Stimulated activated CD4-positive, alpha-beta T cell treated with anti-CD3 and anti-CD28 coated beads, Interleukin-1b, Interleukin-23, amount 100 ng/mL, for 48 hours (primary cell): ENCODE measurements at places on chromosomes 2 and 18.
A peak's percentile ranks its signal among the peaks of the same experiment; 100 is the strongest.

DNA sequence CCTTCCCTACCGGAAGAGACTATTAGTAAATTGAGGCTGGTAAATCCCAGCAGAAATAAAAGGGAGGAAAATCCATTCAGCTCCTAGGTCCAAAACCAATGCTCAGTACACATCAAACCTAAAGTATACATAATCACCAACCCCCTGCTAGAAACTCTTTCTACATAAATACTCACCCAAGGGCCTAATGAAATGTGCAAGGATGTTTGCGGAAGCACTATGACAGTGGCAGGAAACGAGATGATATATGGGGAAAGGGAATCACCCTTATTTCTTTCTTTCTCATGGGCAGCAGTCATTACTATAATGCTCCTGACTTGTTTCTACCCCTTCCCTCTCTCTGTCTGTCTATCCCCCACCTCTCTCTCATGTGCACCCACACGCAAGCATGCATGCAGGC is 1.3 kb upstream of the SCTR start:
- no peak for DNase-seq

- DNase-seq = peak; percentile 14
Measured at GRCh38 chr2:6864923-6865345, 773 bp downstream of the CMPK2 start.

DNA sequence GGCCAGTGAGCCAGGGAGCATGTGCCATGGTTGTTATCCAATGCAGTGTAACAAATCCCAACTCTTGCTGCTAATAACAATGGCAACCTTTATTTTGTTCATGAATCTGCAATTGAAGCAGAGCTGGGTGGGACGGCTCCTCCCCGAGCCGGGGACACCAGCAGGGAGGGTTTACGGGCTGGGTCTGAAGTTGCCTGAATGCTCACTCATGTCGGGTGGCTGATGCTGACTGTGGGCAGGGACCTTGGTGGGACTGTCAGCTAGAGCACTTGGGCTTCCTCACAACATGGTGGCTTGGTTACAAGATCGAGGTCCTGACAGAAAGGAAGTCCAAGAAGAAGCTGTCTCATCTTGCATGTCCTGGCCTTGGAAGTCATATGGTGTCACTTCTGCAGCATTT is 264.5 kb downstream of the NDUFA10 start:
- no peak for DNase-seq

DNA sequence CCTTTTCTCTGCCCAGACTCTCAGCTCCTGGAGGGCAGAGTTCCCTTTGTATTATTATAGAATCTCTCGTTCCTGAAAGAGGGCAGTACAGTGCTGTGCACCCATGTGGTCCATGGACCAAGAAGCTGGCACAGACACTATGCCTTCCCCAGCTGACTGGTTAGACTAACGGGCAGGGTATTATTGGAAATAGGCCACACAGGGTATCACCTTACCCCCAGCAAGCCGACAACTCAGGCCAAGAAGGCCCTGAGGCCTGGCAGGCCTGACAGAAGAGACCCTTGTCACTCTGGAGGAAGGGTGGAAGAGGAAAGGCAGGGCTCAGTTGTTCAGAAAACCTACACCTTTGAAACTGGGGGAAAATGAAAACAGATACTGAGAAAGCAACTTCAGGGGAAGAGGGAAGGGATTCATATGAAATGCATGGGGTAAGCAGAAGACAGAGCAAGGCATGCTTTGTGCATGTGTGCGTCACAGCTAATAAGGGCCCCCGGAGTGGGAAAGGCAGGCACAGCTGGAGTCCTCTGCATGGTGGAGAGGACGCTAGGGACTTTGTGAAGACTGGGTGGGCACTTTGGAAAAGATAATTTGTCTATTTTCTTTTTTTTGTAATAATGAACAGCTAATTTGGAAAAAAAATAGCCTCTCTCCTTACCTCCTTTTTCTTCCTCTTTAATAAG is 476.8 kb upstream of the CELF4 start:
- no peak for DNase-seq

DNA sequence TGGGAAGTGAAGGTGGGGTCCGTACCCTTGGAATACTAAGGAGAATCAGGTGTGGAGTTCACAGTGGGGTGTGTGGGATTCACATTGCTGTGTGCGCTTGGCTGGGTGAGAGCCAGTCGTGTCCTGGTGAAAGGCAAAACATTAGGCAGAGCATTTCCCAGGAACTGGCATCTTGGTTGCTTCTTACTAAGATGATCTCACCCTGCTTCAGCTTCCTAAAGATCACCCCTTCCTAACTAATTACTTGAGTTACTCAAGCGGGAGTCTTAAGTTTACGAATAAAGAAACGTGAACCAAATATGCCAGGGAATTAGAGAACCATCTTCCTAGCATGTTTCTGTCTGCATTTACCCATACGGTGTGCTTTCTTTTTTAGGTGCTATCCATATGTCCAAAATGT is 122.9 kb downstream of the NCK2 start:
- no peak for DNase-seq

DNA sequence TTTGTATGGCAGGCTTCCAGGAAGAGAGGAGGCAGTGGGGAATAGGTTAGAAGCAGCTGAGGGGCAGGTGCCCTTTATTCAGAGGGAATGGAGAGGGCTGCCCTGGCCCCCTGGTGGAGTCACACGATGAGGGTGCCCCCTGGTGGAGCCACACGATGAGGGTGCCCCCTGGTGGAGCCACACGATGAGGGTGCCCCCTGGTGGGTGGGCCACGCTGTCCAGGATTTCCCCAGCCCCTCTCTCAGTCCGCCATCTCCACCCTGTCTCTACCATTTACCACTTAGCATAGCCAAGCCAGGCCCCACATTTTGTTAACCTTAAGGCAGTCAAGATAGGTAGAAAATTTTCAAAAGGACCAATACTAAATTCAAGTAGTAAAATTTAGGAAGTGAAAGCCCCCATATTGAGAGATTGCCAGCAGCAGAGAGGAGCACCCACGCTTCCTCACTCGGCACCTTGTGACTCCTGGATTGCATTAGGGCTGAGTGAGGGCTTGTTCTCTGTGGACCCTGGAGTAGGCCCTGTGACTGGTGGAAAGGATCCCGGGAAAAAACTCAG is 10.4 kb upstream of the FAM228A start:
- DNase-seq = peak; percentile 32

GRCh38 chr2:74148457-74149246 is 940 bp upstream of the BOLA3 start:
- no peak for DNase-seq

DNA sequence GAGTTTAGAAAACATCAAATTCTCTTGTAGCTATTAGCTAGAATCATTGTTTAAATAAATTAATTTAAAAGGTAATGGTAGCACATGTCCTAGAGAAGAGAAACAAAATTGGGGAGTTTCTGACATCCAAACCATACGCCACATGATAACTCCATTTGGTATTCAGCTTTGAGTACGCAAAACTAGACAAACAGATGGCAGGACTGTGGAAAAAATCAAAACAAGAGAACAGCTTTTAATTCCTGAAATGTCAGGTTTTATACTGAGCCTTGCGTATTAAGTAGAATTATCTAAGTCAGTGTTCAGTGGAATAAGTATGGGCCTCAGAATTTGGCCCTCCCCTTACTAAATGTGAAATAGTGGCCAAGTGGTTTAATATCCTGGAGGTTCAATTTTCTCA is 82.4 kb upstream of the PDE1A start:
- DNase-seq = no peak

DNA sequence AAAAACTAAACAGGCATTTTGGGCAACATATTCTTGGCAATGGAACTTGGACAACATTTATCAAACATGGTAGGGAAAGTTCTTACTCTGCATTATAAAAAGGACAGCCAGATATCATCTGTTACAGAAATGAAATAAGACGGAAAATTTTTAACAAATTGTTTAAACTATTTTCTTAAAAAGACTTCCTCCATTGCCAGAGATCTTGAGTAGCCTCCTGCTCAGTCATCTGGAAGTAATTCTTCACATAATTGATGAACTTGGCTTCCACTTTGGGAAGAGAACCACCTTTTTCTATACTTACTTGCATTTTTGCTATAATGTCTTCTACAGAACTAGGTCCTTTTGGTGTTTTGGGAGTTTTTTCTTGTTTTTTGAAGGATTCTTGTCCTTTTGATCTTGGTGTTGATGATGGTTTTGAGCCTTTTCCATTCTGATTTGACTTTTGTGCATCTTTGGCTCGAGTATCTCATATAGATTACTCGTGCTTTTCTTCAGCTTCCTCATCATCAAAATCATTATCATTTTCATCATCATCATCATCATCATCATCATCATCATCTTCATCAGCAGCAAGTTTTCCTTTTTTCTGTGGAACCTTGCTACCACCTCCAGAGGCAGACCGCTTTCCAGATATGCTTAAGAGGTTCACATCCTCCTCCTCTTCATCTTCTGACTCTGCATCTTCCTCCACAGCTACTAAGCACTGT is 66.2 kb downstream of the CD28 start:
- no peak for DNase-seq

- DNase-seq = no peak
Measured at GRCh38 chr2:128322715-128323554, 4.3 kb upstream of the HS6ST1 start.

- DNase-seq = no peak
Measured at GRCh38 chr2:55115761-55116597, 65.7 kb upstream of the RTN4 start.

DNA sequence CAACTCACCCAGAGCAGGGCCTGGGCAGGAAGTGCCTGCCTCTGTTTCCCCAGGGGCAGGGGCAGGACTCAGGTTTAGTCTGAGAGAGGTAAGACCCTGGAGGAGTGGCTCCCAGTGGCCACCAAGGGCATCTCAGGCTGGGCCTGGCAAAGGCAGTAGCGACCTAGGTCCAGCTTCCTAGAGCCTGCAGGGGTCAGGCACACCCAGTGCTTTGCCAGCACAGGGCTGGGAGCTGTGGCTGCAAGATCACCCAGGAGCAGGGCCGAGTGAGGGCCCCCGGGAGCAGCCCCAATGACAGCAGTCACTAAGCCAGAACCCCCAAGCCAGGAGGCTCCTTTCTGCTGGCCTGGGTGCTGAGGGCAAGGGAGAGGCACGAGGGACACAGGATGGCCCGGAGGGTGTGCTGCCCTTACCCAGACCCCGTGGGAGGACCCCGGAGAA is 8.8 kb upstream of the DUSP2 start:
- no peak for DNase-seq

- no peak for DNase-seq
Measured at GRCh38 chr2:41206004-41206403, 754.1 kb upstream of the SLC8A1 start.

DNA sequence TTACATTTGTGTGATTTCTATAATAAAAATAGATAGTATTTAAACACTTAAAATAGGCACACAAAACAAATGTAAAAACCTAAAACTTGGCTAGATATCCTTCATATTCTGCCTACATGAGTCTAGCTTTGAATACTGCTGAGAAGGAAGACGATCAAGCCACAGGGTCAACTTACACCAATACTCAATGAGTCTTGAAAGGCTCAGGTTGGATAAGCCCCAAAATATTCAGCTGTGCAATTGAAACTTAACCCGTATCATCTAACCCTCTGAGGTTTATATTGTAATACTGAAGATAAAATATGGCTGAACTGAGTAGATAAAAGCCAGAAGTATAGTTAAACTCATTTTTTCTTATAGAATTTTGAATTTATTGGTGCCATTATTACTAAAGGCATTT is 313.0 kb upstream of the NRXN1 start:
- no peak for DNase-seq

DNA sequence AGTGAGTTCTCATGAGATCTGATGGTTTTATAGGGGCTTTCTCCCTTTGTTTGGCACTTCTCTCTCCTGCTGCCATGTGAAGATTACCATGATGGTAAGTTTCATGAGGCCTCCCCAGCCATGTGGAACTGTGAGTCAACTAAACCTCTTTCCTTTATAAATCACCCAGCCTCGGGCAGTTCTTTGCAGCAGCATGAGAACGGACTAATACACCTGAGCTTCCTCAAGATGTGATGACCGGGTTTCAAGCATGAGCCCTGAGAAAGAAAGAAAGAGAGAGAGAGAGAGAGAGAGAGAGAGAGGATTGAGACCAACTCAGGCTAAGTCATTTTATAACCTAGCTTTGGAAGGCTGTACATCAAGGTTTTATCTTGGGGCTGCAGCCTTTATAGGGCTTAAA is 167.7 kb upstream of the SERPINE2 start:
- no peak for DNase-seq

DNA sequence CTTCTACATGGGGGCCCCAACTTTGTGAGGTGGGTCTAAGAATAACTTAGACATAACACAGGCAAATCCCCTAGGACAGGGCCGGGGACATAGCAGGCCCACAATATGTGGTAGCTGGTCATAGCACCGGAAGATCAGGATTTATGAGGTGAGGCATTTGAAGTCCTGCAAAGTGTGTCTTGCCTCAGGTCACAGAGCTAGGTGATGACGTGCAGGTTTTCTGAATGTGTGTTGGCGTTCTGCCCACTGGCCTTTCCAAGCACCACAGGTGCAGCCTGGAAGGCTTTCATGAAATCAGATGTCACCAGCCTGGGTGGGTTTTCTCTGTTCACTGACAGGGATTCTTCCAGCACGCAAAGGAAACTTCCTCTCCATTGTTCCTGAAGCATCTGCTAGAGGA is 119.1 kb downstream of the LRATD1 start:
- no peak for DNase-seq

GRCh38 chr2:233399306-233400225 is 45.3 kb downstream of the DGKD start:
- DNase-seq = peak; percentile 47

DNA sequence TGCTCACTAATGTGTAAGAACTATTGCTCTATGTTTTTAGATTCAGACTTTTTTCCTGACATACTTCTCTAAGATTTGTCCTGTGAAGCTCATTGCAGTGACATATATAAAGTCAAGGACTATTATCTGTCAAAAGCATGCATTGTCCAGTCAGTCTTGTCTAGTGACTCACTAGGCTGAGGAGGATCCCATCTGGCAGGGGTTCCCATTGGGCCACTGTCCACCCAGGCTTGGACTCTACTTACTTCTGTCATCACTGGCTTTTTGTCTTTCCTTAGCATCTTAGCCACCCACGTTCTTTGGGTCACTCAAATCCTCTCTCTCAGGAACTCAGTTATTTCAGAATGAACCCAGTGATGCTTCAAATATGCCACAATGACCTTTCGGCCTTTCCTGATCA is 132.6 kb upstream of the NABP1 start:
- DNase-seq = no peak

DNA sequence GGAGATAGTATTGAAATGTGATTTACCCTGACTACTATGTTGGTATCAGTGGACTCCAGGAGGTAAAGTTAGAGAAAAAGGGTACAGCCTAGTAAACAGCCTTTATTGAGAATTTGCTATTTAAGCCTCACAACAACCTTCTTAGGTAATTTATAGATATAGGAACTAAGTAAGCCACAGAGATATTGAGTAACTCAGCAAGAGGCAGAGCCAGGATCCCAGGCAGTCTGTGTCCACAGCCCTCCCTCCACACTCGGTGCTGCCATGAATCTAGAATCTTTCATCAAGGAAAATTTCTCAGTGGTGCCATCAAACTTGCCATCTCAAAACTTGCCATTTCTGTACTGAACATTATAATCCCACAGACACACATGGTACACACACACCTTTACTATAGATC is 170.9 kb downstream of the CAPN13 start:
- DNase-seq = no peak

- DNase-seq = no peak
Measured at GRCh38 chr2:101710471-101711318, 13.2 kb downstream of the MAP4K4 start.
